Mesenchymal stem cell (in vitro differentiated cells and primary cell): ENCODE measurements at places on chromosomes 11 and 22.

DNA sequence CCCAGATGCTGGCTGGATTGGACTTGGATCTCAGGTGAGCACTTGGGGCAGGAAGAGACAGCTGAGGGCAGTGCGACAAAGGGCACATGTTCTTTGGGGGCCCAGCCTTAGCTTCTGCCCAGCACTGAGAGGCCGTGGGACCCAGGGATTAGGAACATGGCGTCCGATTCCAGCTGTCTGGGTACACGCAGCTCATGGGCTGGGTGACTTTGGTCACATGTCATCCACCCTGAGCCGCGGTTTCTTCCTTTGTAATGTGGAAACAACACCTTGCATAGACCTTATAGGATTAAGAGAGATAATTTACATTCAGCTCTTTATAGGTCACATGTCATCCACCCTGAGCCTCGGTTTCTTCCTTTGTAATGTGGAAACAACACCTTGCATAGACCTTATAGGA lies 39.8 kb downstream of the MYO18B start:
- no peaks in the 10 kb centered on the region for H3K4me1 ChIP-seq
- H3K27me3 ChIP-seq: peaks cover 33% of the 10 kb centered on the region
- no peak overlapping the region for H3K27ac ChIP-seq
- no peak overlapping the region for H3K4me3 ChIP-seq
- H3K36me3 ChIP-seq: no peaks in the 10 kb centered on the region

- H3K36me3 ChIP-seq: no peaks in the 10 kb centered on the region
- DNase-seq: no peak
- H3K27me3 ChIP-seq: peaks cover 2% of the 10 kb centered on the region
- no peak overlapping the region for H3K27ac ChIP-seq
- no peak overlapping the region for H3K4me3 ChIP-seq
Observed at GRCh38 chr11:134501406-134502152, 89.5 kb upstream of the B3GAT1 start.

- peak; percentile 99 for DNase-seq
- H3K27me3 ChIP-seq: no peaks in the 10 kb centered on the region
- peaks cover 1% of the 10 kb centered on the region for H3K36me3 ChIP-seq
Observed at GRCh38 chr11:120432056-120433018, 79.2 kb upstream of the GRIK4 start.

DNA sequence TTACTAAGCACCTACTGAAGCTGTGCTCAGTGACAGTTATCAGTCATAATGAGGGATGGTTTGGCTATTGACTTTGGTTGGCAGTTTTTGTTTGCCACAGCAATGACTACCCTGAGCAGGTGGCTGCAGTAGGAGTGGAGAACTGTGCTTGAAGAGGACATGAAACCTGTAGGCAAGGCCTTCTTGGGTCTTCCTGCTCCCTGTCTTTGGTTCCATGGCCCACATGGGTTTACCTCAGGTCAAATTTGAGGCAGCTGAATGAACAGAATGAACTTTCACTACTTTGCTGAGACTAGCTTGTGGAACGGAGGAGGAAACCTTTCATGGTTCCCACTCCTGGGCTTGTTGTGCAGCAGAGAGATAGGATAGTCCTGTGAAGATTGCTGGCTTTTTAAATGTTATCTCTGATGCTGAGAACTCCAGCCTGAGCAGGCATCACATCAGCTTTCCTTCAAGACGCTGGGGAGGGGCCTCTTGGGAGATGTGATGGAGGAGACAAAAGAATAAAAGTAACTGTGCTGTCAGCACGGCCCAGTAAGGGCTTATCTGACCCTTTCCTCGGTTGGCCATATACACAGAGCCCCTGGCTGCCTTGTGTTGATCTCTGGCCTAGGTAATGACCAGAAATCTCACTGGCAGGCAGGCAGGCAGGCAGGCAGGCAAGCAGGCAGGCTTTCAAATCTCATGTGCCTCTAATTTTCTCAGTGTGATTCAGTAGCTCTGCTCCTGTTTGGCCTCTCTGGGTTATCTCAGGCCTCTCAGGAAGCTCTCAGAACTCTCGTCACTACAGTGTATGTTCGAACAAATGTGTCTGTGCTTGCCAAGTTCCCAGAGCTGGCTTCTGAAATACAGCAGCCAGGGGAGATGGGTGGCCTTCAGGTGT lies 12.0 kb downstream of the STIM1 start:
- no peak overlapping the region for H3K4me3 ChIP-seq
- no peaks in the 10 kb centered on the region for H3K27me3 ChIP-seq
- no peak for DNase-seq
- no peak overlapping the region for H3K27ac ChIP-seq
- H3K36me3 ChIP-seq: no peaks in the 10 kb centered on the region

- peak within 1 kb of the TSS; percentile 95 for H3K27ac ChIP-seq
- peaks cover 6% of the 10 kb centered on the region for H3K4me1 ChIP-seq
- H3K36me3 ChIP-seq: no peaks in the 10 kb centered on the region
- H3K27me3 ChIP-seq: no peaks in the 10 kb centered on the region
Observed at GRCh38 chr11:57761301-57762234, at the start of gene CTNND1. TSS of gene CTNND1 (plus strand) at chr11:57761802. CDS start at chr11:57791479, 29,677 bp downstream.

- H3K4me3 ChIP-seq: no peak overlapping the region
- H3K27ac ChIP-seq: no peak overlapping the region
- H3K27me3 ChIP-seq: no peaks in the 10 kb centered on the region
- H3K36me3 ChIP-seq: no peaks in the 10 kb centered on the region
- peak; percentile 88 for DNase-seq
Observed at GRCh38 chr11:59901306-59901705, 22.7 kb downstream of the OOSP3 start.
